Thyroid gland (tissue), 4 donors: ENCODE measurements at places on chromosomes 13 and 19. TPM values are rescaled to one million over a fixed set of nuclear protein-coding genes. Genes with fewer than 3 reads are reported as not detected.
A peak's percentile ranks its signal among the peaks of the same experiment; 100 is the strongest.

- DNase-seq = peak; percentile 82
- H3K27me3 ChIP-seq = no peaks in the 10 kb centered on the region
- no peaks in the 10 kb centered on the region for H3K36me3 ChIP-seq
- H3K27ac ChIP-seq = peak overlapping the region; percentile 98
- peak overlapping the region; percentile 3 for H3K4me3 ChIP-seq
- H3K4me1 ChIP-seq = peaks cover 78% of the 10 kb centered on the region
Observed at GRCh38 chr19:40279120-40279551, 6.0 kb downstream of the AKT2 start.

DNA sequence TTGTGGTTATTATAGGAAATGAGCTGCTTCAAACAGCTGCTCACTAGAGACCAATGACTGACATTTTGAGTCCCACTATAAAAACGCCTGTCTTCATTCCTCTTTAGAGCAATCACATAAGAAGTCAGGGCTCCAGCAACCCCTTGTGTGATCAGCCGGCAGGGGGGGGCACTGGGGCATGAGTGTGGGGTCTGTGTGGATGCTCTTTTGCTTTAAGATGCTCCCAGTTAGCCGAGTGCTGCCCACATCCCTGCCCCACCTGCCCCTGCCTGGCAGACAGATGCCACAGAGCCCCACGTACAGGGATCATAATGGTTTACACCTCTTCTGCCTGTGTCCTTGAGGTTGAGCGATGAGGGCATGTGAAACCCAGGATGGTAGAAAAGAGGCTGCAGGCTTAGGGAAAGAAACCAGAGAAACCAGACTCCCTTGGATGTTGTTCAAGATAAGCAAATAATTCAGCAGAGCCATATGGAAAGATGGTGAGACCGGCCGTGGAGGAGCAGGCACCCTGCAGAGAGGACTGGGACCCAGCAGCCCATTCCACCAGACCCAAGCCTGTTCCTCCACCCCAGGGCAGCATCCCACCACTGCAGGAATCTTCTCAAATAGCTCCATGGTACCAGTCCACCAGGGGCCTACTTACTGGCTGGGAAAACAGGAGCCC lies 55.4 kb downstream of the CHST8 start:
- H3K36me3 ChIP-seq = no peaks in the 10 kb centered on the region
- H3K4me1 ChIP-seq = no peaks in the 10 kb centered on the region
- H3K4me3 ChIP-seq = no peak overlapping the region
- no peak overlapping the region for H3K27ac ChIP-seq
- no peaks in the 10 kb centered on the region for H3K27me3 ChIP-seq
- DNase-seq = no peak

DNA sequence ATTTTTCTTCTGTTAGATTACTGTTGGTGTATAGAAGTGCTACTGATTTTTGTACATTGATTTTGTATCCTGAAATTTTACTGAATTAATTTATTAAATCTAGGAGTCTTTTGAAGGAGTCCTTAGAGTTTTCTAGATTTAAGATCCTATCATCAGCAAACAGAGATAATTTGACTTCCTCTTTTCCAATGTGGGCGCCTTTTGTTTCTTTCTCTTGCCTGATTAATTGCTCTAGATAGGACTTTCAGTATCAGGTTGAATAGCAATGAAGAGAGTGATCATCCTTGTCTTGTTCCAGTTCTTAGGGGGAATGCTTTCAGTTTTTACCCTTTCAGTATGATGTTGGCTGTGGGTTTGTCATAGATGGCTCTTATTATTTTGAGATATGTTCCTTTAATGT lies 5.6 kb upstream of the CD33 start:
- H3K27ac ChIP-seq = no peak overlapping the region
- no peaks in the 10 kb centered on the region for H3K36me3 ChIP-seq
- H3K4me3 ChIP-seq = no peak overlapping the region
- no peaks in the 10 kb centered on the region for H3K27me3 ChIP-seq

DNA sequence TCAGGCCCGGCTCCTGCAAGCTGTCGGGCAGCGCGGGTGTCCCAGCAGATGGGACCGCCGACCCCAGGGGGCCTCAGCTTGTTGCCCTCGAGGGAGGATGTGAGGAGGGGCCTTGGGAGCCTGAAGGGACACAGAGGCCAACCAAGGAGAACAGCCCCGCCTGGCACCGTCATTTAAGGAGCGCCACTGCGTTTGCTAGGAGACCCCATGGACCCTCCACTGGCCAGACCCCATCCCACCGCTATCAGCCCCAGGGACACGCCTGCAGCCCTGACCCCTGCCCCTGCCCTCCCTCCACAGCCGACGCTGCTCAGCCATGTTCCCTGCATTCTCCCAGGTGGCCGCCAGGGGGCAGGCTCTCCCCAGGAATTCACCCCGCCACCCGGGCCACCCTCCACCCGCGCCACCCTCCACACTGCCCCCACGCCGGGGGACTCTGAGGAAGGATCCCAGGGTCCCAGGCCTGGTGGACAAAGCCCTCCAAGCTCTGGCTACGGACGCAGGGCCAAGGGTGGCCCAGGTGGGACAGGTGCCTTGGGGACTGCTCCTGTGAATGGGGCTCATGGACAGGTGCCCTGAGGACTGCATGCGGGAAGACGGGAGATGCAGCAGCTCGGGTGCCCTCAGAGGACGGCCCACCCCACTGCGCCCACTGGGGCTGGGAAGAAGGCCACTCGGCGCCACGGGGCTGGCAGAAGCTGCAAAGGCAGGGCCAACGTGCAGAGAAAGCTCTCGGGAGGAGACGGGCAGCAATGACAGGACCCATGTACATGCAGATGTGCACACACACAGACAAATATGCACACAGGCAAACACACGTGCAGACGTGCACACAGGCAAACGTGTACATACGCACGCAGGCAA lies 34.4 kb downstream of the PIP5K1C start:
- H3K36me3 ChIP-seq = peaks cover 19% of the 10 kb centered on the region
- peak; percentile 57 for DNase-seq
- H3K4me3 ChIP-seq = no peak overlapping the region
- H3K27ac ChIP-seq = no peak overlapping the region
- peaks cover 25% of the 10 kb centered on the region for H3K4me1 ChIP-seq

- H3K4me1 ChIP-seq = no peaks in the 10 kb centered on the region
- no peaks in the 10 kb centered on the region for H3K27me3 ChIP-seq
- H3K27ac ChIP-seq = no peak overlapping the region
- no peak overlapping the region for H3K4me3 ChIP-seq
- no peaks in the 10 kb centered on the region for H3K36me3 ChIP-seq
Observed at GRCh38 chr19:55316646-55317045, 8.5 kb downstream of the TMEM150B start.

The C19orf85 gene
- total RNA-seq = not detected

GRCh38 chr13:44276061-44276460 lies 97.6 kb upstream of the SERP2 start:
- H3K4me1 ChIP-seq = peaks cover 26% of the 10 kb centered on the region
- DNase-seq = no peak
- H3K27ac ChIP-seq = no peak overlapping the region
- no peaks in the 10 kb centered on the region for H3K27me3 ChIP-seq
- no peaks in the 10 kb centered on the region for H3K36me3 ChIP-seq
- H3K4me3 ChIP-seq = no peak overlapping the region
